NCI-H1436 (cell line): ENCODE measurements at places on chromosomes 7 and 10.

GRCh38 chr7:102454468-102454867 is 10.2 kb downstream of the ALKBH4 start:
- DNase-seq: no peak

GRCh38 chr7:38728145-38728544 is 97.0 kb upstream of the AMPH start:
- no peak for DNase-seq

DNA sequence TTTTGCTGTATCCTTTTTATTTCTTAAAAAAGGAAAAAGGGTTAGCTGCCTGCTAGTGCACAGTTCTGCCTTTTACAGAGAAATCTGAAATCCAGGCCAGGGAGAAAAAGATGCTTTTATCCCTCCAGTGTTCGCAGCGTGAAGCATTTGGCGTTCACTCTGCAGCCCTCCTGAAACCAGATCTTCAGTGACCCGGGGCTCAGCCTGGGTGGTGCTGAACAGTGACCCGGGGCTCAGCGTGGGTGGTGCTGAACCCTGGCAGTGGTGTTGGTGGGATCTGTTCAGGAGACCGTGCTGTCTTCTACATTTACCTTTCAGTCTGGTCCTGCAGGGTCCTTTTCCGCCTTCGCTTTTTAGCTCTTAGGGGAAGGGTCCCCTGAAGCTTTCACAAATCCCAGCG is 164.7 kb upstream of the KLF6 start:
- no peak for DNase-seq

DNA sequence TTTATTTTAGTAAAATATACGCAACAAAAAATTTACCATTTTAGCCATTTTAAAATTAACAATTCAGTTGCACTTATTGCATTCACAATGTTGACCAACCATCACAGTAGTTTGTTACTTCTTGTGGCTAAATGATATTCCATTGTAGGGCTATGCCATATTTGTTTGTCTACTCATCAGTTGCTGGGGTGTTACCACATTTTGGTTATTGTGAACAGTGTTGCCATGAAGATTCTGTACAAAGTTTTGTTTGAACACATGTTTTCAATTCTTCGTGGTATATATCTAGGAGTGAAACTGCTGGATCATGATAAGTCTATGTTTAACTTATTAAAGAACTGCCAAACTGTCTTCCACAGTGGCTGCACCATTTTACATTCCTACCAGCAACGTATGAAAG is 46.3 kb upstream of the ZNF365 start:
- DNase-seq: no peak

DNA sequence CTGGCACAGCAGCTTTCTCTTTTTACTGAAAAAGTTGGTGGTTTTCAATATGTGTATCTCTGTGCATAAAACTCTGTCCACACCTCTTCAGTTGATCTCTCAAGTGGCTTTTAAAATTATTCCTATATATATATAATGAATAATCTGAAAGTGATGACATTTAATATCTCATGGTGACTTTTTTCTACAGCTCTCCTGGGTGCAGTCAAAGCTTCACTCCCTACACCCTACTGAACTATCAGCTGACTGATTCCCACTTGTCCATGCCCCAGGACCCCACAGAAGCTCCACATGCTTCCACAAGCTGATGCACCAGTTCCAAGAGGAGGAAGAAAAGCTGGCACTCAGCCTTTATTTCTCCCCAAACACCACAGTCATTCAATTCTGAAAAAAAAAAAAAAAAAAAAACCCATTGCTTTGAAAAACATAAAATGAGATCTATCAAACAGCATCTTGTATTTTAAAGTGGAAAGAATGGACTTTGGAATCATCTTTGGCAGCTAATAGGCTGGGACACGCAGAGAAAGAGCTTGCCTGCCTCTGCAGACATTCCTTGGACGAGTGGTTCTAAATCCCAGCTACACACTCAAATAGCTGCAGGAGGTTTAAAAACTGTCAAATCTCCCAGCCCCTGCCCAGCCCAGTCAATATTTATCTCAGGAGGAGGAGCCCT is 75.3 kb upstream of the GDF10 start:
- no peak for DNase-seq

DNA sequence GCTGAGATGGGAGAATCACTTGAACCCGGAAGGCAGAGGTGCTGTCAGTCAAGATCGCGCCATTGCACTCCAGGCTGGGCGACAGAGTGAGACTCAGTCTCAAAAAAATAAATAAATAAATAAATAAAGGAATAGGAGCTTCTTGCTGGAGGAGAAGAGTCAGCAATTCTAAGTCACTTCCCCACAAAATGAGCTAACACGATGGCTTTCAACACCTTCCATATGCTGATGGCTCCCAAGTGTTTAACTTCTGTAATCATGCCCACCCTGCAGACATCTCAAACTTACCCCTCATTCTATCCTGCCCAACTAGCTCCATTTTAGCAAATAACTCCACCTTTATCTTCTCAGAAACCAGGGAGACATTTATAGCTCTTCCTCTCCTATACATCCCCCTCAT is 21.2 kb downstream of the PSAP start:
- no peak for DNase-seq

DNA sequence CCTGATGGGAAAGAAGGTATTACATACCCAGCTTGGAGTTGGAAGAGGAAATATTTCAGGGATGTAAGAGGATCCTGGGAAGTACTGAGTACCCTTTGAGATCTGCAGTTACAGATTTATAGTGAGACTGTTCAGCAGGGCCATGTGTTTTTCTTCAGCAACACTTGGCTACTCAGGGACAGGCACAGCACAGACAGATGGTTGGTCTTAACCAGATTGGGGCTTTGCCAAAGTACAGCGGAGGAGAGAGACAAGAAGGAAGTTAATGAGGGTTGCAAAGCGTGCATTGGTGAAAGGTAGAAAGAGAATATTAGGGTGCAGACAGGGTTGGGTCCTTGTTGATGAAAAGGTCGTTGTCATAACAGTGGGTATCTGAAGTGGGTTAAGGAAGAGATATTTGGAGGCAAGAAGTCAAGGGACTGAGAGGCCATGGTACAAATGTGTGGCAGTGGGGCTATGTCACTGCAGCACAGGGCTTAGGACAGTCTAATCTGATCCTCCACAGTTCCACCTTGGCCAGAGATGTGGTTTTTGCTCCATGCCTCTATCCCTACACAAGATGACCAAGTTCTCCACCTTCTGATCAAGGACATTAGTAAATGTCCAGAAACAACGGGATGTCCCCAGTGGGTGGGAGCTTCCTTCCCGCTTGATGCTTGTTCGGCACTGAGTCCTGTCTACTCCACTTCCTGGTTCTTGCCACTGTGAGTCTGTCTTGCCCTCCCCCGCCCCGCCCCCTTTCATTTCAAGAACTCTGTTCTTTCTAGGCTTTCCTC is 18.9 kb upstream of the DNAJC1 start:
- no peak for DNase-seq
